Bronchial smooth muscle cell (primary cell): ENCODE measurements at places on chromosomes 7 and 10. TPM values are rescaled to one million over a fixed set of nuclear protein-coding genes. Genes with fewer than 3 reads are reported as not detected.

The CHAT gene
- not detected in 2 replicates for total RNA-seq

The ZWINT gene
- total RNA-seq = 1.8 and 8.7 TPM in 2 replicates

The MACC1 gene
- total RNA-seq = 0.09 and 0.47 TPM in 2 replicates

The TMEM26 gene
- total RNA-seq = 1.3 and 2.5 TPM in 2 replicates

The LIPJ gene
- under 0.01 and 0.16 TPM in 2 replicates for total RNA-seq

The LBX1 gene
- under 0.01 TPM in 1 of 2 replicates, not detected in the other for total RNA-seq

The LYZL1 gene
- not detected in 2 replicates for total RNA-seq

The ARL5B gene
- total RNA-seq = 4.7 and 8.8 TPM in 2 replicates

The TET1 gene
- total RNA-seq = 1.9 and 3.0 TPM in 2 replicates

The PRSS37 gene
- total RNA-seq = not detected in 2 replicates
